HT-29 (cell line): ENCODE measurements at places on chromosomes 1 and 21. TPM values are rescaled to one million over a fixed set of nuclear protein-coding genes. Genes with fewer than 3 reads are reported as not detected.
A peak's percentile ranks its signal among the peaks of the same experiment; 100 is the strongest.

Gene GBP6
- not detected in 2 replicates for total RNA-seq

Gene IL22RA1
- 21.7 and 32.8 TPM in 2 replicates for total RNA-seq

Gene SRGAP2C
- total RNA-seq = 2.3 and 4.7 TPM in 2 replicates

Gene MYOC
- not detected in 2 replicates for total RNA-seq

Gene CELSR2
- total RNA-seq = 1.1 and 1.4 TPM in 2 replicates

Gene ATP5IF1
- total RNA-seq = 542 and 583 TPM in 2 replicates

Gene ACTL8
- 0.20 and 0.55 TPM in 2 replicates for total RNA-seq

Gene PTPRF
- 101 and 122 TPM in 2 replicates for total RNA-seq

Gene DCLRE1B
- total RNA-seq = 6.2 and 7.3 TPM in 2 replicates

Gene CDKN2C
- total RNA-seq = 11.1 and 14.5 TPM in 2 replicates

Gene SLC35F3
- total RNA-seq = not detected in 2 replicates

Gene PRAMEF14
- not detected in 2 replicates for total RNA-seq

Gene PFKFB2
- 11.6 and 13.9 TPM in 2 replicates for total RNA-seq

DNA sequence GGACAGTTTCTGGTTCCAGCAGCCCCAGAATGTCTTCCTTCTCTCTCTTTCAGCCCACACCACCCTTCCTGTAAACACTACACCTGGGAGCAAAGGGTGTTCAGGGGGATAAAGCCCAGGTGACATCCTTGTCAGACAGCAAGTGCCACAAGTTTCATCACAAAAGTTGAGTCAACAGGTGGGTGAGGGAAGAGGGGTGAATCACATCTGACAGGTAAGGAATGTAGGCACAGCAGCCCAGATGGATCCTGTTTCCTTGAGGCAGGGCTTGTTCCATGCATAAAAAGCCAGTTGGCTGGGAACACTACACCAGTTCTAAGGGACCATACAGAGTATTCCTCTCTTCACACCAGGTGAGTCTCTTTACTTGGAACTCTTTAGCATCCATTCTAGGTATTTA is at the start of gene SPRR1B:
SPRR1B (plus strand) TSS at position 309 of the 400 bp plus-strand sequence. CDS start 1,143 bp downstream, outside the sequence.
- peak; percentile 4 for DNase-seq

DNA sequence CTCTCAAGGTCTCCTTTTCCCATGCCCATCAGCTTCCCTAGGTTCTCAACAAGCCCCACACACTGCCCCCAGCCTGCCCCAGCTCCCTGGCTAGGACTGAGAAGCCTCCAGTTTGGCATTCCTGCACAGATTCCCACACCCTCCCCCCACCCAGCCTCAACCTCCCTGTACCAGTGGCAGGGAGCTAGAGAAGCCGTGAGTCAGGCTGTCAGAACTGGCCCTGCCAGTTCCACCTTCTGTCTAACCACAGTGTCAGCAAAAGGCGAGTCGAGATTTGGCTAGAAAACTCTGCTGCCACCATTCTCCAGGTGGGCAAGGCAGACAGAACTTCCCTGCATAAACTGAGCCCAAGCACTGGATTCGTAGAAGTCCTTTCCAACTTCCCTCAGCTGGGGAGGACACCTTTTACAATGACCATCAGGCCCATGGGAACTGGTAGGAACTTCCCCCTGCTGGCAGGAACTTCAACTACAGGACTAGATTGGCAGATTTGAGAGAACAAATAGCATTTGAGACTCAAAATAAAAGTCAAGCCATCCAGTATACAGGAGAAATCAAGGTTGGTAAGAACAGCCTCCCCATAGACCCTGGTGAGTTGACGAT is 31.0 kb downstream of the TNNT2 start:
- DNase-seq = peak; percentile 82

GRCh38 chr1:58870298-58870676 is 86.4 kb upstream of the JUN start:
- DNase-seq = peak; percentile 33

GRCh38 chr1:1185101-1185765 is 11.6 kb downstream of the TTLL10 start:
- DNase-seq = no peak

- DNase-seq = no peak
Observed at GRCh38 chr1:2927393-2928360, 93.6 kb upstream of the ACTRT2 start.

- peak; percentile 34 for DNase-seq
Observed at GRCh38 chr21:43312751-43313169, 114.2 kb downstream of the SIK1 start.

GRCh38 chr1:98176936-98177335 is 256.1 kb upstream of the DPYD start:
- DNase-seq = no peak

GRCh38 chr1:182069028-182069466 is 7.5 kb upstream of the ZNF648 start:
- DNase-seq = peak; percentile 66

DNA sequence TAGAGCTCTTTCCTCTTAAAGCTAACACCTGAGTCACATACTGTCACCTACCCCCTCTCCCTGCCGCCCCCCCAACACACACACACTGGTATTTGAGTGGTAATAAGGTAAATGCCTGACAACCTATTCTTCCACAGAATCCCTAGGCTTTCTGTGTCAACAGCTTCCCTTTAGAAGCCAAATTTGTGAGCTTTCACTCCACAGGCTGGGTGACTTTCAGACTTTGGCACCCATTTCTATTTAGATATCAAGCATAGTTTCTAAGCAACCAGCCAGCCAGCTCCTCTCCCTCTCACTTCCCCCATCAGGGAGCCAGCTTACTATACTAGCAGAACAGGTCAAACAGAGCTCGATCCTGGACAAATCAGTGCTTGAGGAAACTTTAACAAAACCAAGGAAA is 3.2 kb upstream of the C1orf74 start:
- DNase-seq = no peak

DNA sequence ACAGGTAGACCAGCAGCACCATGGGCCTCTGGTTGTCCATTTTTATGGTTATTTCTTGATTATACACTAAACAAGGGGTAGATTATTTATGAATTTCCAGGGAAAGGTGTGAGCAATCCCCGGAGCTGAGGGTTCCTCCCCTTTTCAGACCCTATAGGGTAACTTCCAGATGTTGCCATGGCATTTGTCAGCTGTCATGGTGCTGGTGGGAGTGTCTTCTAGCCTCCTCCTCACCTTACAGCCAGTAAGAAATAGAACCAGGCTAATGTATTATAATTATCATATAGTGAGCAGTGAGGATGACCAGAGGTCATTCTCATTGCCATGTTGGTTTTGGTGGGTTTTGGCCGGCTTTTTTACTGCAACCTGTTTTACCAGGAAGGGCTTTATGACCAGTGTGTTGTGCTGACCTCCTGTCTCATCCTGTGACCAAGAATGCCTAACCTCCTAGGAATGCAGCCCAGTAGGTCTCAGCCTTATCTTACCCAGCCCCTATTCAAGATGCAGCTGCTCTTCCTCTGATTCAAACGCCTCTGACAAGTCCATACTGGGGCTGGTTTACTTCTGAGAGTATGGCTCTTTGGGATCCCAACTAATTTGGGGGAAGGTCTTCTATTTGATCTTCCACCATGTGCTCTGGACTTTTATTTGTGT is 13.5 kb upstream of the TINAGL1 start:
- DNase-seq = peak; percentile 73

DNA sequence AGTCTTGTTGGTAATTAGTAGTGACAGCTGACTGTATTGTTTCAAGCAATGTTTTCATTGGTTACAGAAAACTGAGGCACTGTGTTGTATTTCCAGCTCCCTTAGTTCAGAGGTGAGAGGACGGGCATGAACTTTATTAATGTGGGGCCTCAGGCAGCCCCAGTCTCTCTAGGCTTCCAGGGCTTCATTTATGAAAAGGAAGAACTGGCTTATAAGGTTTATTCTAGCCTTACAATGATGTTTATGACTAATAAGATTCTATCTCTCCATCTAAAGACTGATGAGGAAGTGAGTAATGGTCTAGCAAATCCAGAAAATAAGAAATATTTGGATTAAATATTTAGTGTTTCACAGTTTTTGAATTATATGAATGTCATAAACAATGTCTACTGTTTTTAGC is 41.5 kb downstream of the CBS start:
- DNase-seq = no peak

- DNase-seq = no peak
Observed at GRCh38 chr1:46128344-46128743, 4.1 kb downstream of the PIK3R3 start.

- no peak for DNase-seq
Observed at GRCh38 chr1:21661886-21662285, 7.3 kb downstream of the RAP1GAP start.

DNA sequence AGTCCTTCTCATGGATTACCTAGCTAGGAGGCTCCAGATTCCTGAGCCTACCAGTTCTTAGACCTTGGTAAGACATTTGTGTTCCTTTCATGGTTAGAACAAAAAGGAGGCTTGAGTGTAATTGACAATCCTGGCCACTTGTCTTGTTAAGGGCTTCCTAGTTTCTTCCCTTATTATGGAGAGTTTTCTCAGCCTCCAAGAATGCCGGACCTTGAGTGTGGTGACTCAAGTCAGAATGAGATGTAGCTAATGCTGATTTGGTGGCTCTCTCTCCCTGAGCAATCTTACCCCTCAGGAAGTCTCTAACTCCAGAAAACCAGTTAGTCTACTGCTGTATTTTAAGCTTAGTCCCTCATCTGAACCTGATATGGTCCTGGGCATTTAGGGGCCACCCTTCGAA is 14.3 kb downstream of the CHI3L2 start:
- DNase-seq = no peak

GRCh38 chr1:219566951-219567947 is 45.7 kb downstream of the ZC3H11B start:
- peak; percentile 67 for DNase-seq

GRCh38 chr1:19815801-19816736 is 986 bp upstream of the RNF186 start:
- DNase-seq = peak; percentile 52

DNA sequence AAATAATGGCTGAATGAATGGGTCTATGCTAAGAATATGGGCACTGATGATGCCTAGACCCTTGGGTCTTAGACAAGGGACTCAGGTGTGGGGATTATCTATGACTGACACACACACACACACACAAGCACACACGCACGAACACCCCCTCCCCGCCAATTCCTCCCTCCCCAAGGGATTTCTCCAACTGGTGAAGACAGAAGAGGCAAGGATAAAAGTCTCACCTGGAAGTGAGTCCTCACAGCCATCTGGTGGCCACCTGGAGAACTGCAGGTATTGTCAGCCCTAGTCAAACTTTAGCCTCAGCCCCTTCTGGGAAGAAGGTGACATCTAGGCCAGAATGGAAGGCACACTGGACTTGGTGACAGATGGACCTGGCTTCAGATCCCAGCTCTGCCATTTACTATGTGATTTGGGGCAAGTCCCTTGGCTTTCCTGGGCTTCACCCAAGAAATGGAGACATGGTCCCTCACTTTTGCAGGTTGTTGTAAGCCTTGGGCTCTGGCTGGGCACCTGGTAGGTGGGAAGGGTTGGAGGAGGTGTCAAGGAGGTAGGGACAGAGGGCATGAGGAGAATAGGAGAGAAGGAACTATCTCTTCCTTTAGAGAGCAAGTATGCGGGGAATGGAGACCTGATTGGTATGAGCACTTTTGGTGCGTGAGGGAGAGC is 4.0 kb upstream of the GPR3 start:
- DNase-seq = peak; percentile 90

GRCh38 chr1:1853593-1854257 is 37.2 kb downstream of the GNB1 start:
- no peak for DNase-seq

DNA sequence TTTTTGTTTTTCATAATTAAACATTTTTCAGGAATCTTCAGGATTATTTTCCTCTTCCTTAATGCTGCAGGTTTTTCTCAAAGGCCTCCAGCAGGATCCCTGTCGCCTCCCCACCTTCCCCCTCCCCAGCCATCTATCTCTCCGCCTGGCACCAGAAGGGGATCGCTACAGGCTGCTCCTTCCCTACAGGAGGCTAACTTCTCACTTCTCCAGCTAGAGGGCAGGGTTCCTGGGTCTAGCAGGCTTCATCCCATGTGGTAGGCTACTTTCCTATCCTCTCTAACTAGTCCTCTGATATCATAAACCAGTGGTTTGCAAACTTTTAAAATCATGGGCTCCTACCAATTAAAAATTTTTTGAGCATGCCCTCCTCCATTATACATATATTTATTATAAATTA is 104.1 kb downstream of the KCNN3 start:
- peak; percentile 56 for DNase-seq

GRCh38 chr1:24769656-24770651 is 24.7 kb downstream of the CLIC4 start:
- no peak for DNase-seq

GRCh38 chr1:116682641-116683221 is 15.2 kb upstream of the IGSF3 start:
- DNase-seq = no peak

- DNase-seq = no peak
Observed at GRCh38 chr1:216914974-216915373, 191.7 kb upstream of the ESRRG start.

DNA sequence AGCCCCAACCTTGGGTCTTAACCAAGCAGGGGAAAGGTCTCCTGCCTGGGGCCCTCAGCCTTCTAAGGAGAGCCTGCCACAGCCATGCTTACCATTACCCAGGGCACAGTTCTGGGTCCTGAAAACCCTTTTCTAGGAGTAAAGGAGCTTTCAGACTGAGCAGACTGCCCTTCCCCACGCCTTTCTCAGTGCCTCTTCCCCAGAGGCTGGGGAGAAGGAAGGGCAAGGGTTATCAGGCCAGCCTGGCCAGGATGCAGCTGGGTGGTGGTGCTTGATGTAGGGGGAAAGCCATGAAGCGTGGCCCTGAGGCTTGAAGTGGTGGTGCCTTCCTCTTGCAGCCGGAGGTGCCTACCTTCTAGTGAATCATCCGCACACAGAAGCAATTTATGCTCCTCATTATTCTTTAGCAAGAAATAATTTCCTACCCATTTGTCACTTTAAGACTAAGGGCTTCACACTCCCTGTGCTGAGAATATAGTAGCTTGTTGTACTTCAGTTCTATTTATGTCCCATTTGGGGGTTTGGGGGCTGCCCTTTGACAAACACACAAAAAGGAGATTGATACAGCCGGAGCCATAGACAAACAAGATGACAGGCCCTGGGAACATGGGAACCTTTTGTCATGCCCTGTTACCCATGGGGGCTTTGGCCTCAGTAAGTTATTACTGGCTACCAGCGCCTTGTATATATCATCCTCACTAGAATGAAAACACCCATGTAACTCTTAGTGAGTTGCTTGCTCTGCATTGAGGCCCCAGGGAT is 40.7 kb downstream of the MAN1C1 start:
- no peak for DNase-seq

GRCh38 chr1:245215071-245215470 is 60.3 kb downstream of the KIF26B start:
- DNase-seq = no peak

DNA sequence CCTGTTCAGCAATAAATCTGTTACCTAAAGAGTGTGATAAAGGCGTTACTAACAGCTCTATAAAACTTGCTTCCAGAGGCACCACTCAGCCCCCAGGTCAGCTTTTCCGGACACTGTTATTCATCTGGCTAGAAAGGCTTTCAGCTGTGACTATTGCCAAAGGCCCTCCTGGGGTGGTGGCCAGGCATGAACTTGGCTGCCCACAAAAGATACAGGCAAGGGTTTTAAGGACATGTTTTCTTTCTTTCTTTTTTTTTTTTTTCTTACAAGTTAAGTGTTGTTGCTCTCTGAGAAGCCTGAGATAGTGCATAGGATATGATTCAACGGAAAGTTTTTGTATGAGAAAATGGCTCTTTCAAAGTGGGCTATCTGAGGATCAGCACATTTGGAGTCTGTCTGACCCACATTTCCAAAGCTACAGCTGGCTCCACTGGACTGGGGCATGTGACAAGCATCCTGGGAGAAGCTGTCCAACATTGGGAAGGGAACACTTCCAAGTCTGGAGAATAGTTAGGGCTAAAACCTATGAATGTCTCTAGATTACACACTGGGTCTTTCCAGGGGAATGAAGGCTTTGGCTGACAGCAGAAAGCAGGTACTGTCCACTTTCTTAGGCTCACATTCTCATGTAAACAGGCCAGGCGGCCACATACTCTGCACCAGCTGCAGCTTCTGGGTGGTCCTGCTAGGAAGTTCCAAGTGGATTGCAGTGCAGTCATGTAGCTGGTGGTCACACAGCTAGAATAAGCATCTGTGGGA is 639.7 kb downstream of the LMO4 start:
- no peak for DNase-seq
